ENCODE measurements at places on chromosomes 2 and 18.

GRCh38 chr2:181157326-181157725 is 176.9 kb downstream of the UBE2E3 start:
- DNase-seq, result no peak

GRCh38 chr2:238966072-238966937 is 118.4 kb downstream of the TWIST2 start:
- DNase-seq, result no peak

DNA sequence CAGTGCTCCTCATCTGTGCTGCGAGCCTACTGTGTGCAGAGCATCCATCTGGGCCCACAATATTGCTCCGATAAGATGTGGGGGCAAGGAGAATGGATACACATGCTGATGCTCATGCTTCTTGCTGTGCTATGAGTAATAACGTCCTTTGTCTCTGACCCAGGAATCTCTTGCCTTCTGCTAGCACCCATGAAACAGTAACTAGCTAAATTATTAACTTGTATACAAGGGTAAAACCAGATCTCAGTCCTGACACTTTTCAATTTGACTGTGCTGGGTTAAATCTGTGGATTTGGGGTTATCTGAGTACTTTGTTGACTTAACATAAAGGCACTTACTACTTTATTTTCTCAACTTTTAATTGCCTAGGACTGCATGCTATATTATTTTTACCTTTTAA is 357.6 kb downstream of the SLC4A3 start:
- no peak for DNase-seq

- DNase-seq, result no peak
Measured at GRCh38 chr2:225100856-225101294, 58.6 kb upstream of the DOCK10 start.

DNA sequence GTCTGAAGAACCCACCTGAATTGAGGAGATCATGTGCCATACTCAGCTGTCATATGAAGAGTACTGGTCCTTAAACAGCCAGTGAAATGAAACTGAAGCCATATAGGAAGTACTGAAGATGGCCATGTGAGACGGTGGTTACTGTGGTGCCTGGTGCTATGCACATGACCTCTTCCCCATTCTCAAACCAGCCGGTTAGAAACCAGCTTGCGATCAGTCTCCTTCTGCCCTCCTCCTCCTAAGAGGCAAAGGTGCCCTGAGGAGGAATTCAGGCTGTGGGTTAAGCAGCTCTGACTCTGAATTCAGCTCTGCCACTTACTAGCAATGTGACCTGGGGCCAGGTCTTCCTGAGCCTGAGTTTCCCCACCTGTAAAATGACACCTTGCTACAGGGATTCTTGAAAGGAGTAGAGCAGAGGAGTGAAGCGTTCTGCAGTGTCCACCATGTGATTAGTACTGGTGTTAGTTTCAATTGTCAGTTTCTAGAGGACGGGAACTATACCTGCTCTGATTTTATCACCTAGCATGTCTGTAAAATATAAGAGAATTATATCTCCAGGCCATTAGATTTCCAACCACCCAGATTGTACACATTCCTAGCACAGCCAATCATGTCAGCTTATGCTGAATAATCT is 5.1 kb downstream of the FECH start:
- DNase-seq, result no peak

GRCh38 chr2:105179469-105180372 is 61.8 kb upstream of the GPR45 start:
- no peak for DNase-seq

DNA sequence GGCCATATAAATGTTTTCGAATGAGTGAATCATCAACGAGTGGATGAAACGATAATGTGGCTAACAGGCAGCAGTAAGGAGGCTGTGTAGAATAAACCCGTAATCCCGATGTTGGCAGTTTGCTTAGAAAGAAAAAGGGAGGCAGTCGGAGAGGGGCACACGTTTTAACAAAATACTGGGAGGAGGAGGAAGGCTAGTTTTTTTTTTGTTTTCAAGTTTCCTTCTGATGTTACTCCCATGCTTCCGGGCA is 476 bp upstream of the MSH2 start:
- DNase-seq, result no peak

GRCh38 chr18:8627107-8627472 is 17.9 kb downstream of the RAB12 start:
- DNase-seq, result no peak

DNA sequence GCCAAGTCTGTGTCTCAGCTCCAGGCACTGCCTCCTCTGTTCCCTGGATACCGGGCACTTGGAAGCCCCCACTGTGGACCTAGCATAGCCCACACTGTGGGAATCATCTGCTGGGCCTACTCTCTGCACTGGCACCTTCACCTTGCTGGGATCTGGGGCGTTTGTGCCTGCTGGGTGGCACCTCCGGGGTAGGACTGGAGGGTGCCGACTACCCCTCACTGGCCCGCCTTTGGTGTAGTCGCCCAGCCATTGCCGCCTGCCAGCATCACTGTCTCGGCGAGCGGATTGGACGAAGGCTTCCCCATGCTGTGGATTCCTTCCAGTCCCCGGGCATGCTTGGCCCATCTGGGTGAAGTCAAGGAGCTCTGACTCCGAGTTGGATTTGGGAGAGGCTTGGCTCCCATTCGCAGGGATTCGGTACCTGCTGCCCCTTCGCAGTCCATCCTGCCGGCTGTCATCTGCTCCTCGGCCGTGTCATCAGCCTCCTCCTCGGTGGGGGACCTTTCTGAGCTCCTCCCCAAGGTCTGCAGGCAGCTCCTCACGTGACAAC is 180.6 kb upstream of the HDAC4 start:
- DNase-seq, result no peak

All from prostate gland (tissue), 2 donors.